ENCODE measurements at places on chromosomes 16 and 17. TPM values are rescaled to one million over a fixed set of nuclear protein-coding genes. Genes with fewer than 3 reads are reported as not detected.

DNA sequence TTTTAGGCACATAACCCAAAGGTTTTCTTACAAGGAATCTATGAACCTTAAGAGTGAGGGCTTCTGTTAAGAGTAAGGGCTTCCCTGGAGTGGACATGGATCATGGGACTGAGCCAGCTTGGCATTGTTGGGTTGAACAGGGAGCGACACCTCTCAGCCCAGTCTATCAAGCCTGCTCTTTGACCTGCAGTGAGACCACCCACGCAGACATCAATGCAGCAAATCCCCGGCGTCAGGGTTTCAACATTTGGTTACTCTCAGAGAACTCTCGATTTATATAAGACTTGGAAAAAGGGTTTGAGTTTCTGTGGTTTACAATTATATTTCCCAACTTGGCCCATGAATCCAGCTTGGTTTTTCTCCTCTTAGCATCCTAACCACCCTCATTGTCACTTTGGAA, 299.9 kb downstream of the WWOX start:
- no peak overlapping the region for H3K27ac ChIP-seq
- no peaks in the 10 kb centered on the region for H3K36me3 ChIP-seq
- H3K27me3 ChIP-seq: no peaks in the 10 kb centered on the region

GRCh38 chr16:89052191-89052889, 41.3 kb upstream of the ACSF3 start:
- no peaks in the 10 kb centered on the region for H3K36me3 ChIP-seq
- peak overlapping the region; percentile 30 for H3K27ac ChIP-seq
- DNase-seq: no peak
- H3K27me3 ChIP-seq: no peaks in the 10 kb centered on the region
- H3K4me1 ChIP-seq: no peaks in the 10 kb centered on the region

GRCh38 chr16:30786115-30786935, 680 bp downstream of the ZNF629 start:
- H3K36me3 ChIP-seq: peaks cover 1% of the 10 kb centered on the region
- H3K27me3 ChIP-seq: no peaks in the 10 kb centered on the region
- peaks cover 14% of the 10 kb centered on the region for H3K4me1 ChIP-seq
- peak; percentile 64 for DNase-seq
- peak overlapping the region; percentile 91 for H3K27ac ChIP-seq

- peaks cover 2% of the 10 kb centered on the region for H3K36me3 ChIP-seq
- H3K27ac ChIP-seq: no peak overlapping the region
- peaks cover 4% of the 10 kb centered on the region for H3K4me1 ChIP-seq
- no peaks in the 10 kb centered on the region for H3K27me3 ChIP-seq
Measured at GRCh38 chr16:50588276-50588675, 40.1 kb downstream of the NKD1 start.

GRCh38 chr17:8073627-8074484, 13.7 kb downstream of the ALOX12B start:
- no peaks in the 10 kb centered on the region for H3K36me3 ChIP-seq
- DNase-seq: peak; percentile 59
- no peak overlapping the region for H3K27ac ChIP-seq
- no peak overlapping the region for H3K4me3 ChIP-seq

GRCh38 chr16:85349365-85350145, 237.3 kb upstream of the CIBAR2 start:
- no peak for DNase-seq
- H3K4me1 ChIP-seq: peaks cover 24% of the 10 kb centered on the region
- no peaks in the 10 kb centered on the region for H3K36me3 ChIP-seq
- H3K4me3 ChIP-seq: no peak overlapping the region

DNA sequence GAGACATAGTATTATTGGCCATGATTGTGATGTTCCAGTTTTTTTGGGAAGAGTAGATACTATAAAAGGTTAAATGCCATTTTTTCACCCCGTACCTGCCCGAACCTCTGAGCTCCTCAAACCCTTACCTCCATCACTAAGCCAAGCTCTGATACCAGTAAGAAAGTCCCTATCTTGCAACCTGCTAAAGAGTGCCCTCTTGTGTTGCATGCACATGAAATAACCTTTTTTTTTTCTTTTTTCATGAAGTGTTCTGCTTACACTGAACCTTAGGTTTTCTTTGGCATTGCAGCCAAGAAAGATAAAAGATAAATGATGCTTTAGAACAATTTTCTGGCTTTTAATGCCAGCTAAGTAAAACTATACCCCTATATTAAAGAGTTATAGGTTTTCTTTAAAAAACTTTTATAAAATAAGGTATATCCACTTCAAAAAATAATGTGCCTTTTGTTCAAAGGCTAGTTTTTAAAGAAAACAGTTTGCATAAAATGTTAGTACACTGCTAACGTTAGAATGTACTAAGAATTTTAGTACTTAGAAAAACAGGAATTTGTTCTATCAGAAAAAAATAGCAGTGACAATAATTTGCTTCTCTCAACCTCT, 295.3 kb upstream of the PMFBP1 start:
- no peaks in the 10 kb centered on the region for H3K27me3 ChIP-seq
- no peak overlapping the region for H3K27ac ChIP-seq
- H3K4me1 ChIP-seq: no peaks in the 10 kb centered on the region
- DNase-seq: no peak
- H3K4me3 ChIP-seq: no peak overlapping the region
- H3K36me3 ChIP-seq: no peaks in the 10 kb centered on the region

DNA sequence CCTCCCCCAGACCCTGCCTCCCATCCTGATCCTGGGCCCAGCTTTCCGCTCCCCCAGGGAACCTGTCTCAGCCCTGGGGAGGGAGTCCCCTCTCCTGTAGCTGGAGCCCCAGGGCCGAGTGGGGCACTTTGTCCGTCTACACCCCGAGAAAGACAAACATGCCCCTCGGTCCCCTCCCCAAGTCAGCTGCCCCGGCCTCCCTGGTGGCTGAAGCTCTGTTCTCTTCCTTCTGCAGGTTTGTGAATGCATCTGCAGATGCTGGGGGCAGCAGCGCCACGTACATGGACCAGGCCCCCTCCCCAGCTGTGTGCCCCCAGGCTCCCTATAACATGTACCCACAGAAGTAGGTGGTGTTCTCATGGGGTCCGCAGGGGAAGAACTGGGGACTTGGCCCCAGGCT, 20.8 kb downstream of the STAT5A start:
- no peak for DNase-seq
- H3K27me3 ChIP-seq: no peaks in the 10 kb centered on the region
- H3K36me3 ChIP-seq: no peaks in the 10 kb centered on the region
- H3K4me3 ChIP-seq: no peak overlapping the region
- H3K4me1 ChIP-seq: peaks cover 16% of the 10 kb centered on the region

DNA sequence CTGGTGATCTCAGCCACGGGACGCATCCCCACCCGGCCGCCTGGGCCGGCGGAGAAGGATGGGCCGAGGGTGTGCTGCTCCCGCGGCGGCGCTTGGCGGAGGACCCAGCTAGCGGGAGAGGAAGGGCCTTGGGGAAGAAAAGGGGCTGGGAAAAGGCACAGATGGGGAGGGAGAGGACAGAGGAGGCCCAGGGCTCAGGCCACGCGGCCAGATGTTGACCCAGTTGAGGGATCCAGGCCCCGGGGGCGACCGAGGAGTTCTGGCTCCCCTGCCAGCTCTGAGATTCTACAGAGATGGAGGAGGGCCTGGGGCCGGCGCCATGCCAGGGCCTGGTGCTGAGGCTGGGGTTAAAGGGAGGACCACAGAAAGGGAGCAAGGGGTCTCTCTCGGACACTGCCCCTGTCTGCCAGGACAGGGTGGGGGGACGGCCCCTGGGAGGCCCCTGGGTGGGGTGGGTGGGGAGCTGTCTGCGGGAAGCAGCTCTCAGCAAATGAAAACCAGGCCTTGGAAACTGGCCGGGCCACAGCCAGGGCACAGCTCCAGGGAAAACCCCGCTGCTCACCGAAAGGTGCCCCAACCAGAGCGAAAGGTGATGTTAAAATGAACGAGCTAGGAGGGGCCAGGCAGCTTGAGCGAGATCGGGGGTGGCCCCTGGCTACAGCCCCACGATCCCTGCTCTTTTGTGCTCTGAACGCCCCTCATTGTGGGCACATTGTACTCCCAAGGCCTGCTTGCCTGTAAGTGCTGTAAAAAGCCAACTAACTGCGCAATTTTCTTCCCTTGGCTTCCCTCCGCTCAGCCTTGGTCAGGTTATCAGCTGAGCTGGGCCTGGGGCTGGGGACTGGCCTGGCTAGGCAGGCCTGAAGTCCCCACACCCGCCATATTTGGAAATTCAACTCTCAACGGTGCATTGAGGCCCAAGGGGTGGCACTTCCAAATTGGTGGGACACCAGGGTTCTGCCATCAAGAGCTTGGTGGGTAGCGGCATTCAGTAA, 191.4 kb downstream of the ZNF423 start:
- DNase-seq: no peak
- H3K36me3 ChIP-seq: no peaks in the 10 kb centered on the region
- no peaks in the 10 kb centered on the region for H3K4me1 ChIP-seq
- H3K27ac ChIP-seq: no peak overlapping the region

- H3K4me3 ChIP-seq: no peak overlapping the region
- H3K27ac ChIP-seq: no peak overlapping the region
- peak; percentile 33 for DNase-seq
- no peaks in the 10 kb centered on the region for H3K4me1 ChIP-seq
Measured at GRCh38 chr17:27746881-27747280, 53.4 kb downstream of the NOS2 start.

DNA sequence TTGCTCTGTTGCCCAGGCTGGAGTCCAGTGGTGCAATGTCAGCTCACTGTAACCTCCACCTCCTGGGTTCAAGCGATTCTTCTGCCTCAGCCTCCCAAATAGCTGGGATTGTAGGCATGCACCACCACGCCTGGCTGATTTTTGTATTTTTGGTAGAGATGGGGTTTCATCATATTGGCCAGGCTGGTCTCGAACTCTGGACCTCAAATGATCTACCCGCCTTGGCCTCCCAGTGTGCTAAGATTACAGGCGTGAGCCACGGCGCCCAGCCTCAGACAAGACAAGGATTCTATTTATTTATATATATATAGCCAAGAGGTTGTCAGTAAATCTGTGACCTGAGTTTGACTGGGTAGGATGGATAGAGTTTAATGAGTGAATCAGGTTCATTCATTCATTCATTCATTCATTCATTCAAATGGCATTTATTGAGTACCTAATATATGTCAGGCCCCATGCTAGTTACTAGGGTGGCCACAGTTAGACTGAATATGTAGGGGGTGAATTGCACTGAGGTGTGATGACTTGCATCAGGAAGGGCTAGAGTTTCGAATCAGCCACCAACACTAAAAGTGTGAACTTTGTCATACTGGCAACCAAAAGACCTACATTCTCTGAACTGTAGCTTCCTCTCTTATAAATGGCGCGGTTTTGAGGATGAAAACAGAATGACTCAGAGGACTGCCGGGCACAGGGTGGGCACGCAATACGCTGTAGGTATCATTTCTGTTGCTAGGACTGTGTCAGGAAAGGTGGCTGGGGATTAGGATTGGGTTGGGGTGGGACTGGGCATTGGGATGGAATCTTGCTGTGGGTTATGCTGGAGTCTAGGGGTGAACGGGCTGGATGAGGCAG, 37.8 kb downstream of the ITGAE start:
- DNase-seq: no peak
- no peaks in the 10 kb centered on the region for H3K4me1 ChIP-seq
- H3K27me3 ChIP-seq: no peaks in the 10 kb centered on the region
- H3K4me3 ChIP-seq: no peak overlapping the region

- no peak overlapping the region for H3K4me3 ChIP-seq
- no peak overlapping the region for H3K27ac ChIP-seq
- H3K27me3 ChIP-seq: no peaks in the 10 kb centered on the region
Measured at GRCh38 chr16:27404163-27404823, 2.3 kb downstream of the IL21R start.

GRCh38 chr17:42779936-42780850, at the start of gene WNK4:
Gene WNK4, plus strand, starts transcription at chr17:42780610. Its CDS starts 89 bp downstream, at chr17:42780699.
- H3K27ac ChIP-seq: peak within 1 kb of the TSS; percentile 65
- peak; percentile 91 for DNase-seq
- peak within 1 kb of the TSS; percentile 85 for H3K4me3 ChIP-seq
- H3K4me1 ChIP-seq: peaks cover 29% of the 10 kb centered on the region
- H3K36me3 ChIP-seq: no peaks in the 10 kb centered on the region

GRCh38 chr17:57121308-57122042, 36.4 kb downstream of the AKAP1 start:
- H3K36me3 ChIP-seq: peaks cover 5% of the 10 kb centered on the region
- H3K27me3 ChIP-seq: no peaks in the 10 kb centered on the region
- no peak overlapping the region for H3K4me3 ChIP-seq
- no peak overlapping the region for H3K27ac ChIP-seq
- no peaks in the 10 kb centered on the region for H3K4me1 ChIP-seq

GRCh38 chr17:27485125-27485524, 28.9 kb downstream of the KSR1 start:
- H3K4me3 ChIP-seq: no peak overlapping the region
- H3K27ac ChIP-seq: no peak overlapping the region
- H3K4me1 ChIP-seq: no peaks in the 10 kb centered on the region
- H3K36me3 ChIP-seq: no peaks in the 10 kb centered on the region

- H3K4me1 ChIP-seq: no peaks in the 10 kb centered on the region
- H3K36me3 ChIP-seq: no peaks in the 10 kb centered on the region
- H3K27me3 ChIP-seq: no peaks in the 10 kb centered on the region
- H3K27ac ChIP-seq: no peak overlapping the region
- no peak for DNase-seq
- no peak overlapping the region for H3K4me3 ChIP-seq
Measured at GRCh38 chr16:82874271-82874670, 247.5 kb downstream of the CDH13 start.

GRCh38 chr17:13337151-13337550, 264.6 kb downstream of the HS3ST3A1 start:
- H3K27me3 ChIP-seq: no peaks in the 10 kb centered on the region
- DNase-seq: no peak
- no peak overlapping the region for H3K27ac ChIP-seq
- no peaks in the 10 kb centered on the region for H3K36me3 ChIP-seq

- no peak for DNase-seq
- no peak overlapping the region for H3K27ac ChIP-seq
- H3K4me3 ChIP-seq: no peak overlapping the region
- no peaks in the 10 kb centered on the region for H3K36me3 ChIP-seq
- no peaks in the 10 kb centered on the region for H3K27me3 ChIP-seq
- peaks cover 3% of the 10 kb centered on the region for H3K4me1 ChIP-seq
Measured at GRCh38 chr17:70096861-70097260, 21.8 kb downstream of the KCNJ16 start.

GRCh38 chr17:17713839-17714238, 32.6 kb downstream of the RAI1 start:
- no peak for DNase-seq
- H3K27ac ChIP-seq: peak overlapping the region; percentile 86
- H3K36me3 ChIP-seq: peaks cover 6% of the 10 kb centered on the region

Gene HBA1
- total RNA-seq: 8.6 TPM

Gene RAB37
- total RNA-seq: 14.8 TPM

Gene KRT25
- not detected for total RNA-seq

Gene HYDIN
- total RNA-seq: not detected

Gene AOC2
- 4.2 TPM for total RNA-seq

Gene SEZ6
- not detected for total RNA-seq

Gene FADS6
- total RNA-seq: 3.1 TPM

Gene CDH5
- 0.25 TPM for total RNA-seq

Data from Caco-2 (cell line).